ENCODE measurements at places on chromosomes 7 and 10. TPM values are rescaled to one million over a fixed set of nuclear protein-coding genes. Genes with fewer than 3 reads are reported as not detected.

- no peak for DNase-seq
These were observed 33.9 kb upstream of the ORC5 start for GRCh38 chr7:104241538-104242209.

GRCh38 chr10:48444861-48445841, 138.7 kb downstream of the MAPK8 start:
- DNase-seq, result peak; percentile 58

EPO gene
- not detected for total RNA-seq

HOXA1 gene
- total RNA-seq, result 0.75 TPM

SHOC2 gene
- total RNA-seq, result 58.4 TPM

DNA sequence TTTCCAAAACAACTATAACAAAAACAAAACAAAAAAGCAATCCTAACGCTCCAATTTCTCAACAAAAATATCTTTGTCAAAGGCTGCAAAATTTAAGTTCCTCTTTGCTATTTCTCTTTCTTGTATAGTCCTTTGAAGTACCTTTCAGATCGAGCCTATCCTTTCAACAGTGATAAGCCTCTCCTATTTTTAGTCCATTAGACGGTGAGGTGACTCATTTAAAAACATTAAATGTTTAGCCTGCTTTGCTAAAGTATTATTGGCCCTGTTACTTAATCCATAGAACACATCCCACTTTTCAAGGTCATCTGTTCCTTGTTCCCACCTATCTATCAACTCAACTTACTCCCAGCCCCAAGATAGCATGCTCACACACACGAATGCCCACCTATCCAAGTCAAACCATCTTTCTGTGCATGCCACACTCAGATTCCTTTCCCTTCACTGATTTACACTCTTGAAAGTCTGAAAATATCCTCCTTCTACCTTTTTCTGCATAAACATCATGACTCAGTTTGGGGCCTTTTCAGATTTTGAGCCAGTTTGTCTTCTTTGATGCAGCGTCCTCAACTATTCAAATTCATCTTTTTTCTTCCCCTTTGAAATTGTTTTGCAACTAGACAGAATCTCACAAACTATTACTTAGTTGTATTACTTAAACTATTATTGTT, 224.9 kb upstream of the TMEM229A start:
- no peak for DNase-seq

DNA sequence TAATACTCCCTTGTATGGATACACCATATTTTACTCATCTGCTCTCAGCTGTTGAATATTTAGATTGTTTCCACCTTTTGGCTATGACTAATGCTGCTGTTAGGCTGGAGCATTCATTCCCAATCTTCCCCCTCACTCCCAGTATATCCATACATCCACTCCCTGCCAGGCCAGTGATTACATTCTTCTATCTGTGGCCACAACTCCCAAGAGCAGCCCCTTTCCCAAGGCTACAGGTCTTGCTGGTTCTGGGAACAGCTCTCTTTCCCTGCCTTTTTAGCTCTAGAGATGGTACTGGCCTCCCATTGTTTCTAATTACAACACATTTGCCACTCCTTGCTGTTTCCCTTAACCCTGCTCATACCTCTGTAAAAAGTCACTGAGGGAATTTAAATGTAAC, 28.2 kb downstream of the SFR1 start:
- DNase-seq, result no peak

DNA sequence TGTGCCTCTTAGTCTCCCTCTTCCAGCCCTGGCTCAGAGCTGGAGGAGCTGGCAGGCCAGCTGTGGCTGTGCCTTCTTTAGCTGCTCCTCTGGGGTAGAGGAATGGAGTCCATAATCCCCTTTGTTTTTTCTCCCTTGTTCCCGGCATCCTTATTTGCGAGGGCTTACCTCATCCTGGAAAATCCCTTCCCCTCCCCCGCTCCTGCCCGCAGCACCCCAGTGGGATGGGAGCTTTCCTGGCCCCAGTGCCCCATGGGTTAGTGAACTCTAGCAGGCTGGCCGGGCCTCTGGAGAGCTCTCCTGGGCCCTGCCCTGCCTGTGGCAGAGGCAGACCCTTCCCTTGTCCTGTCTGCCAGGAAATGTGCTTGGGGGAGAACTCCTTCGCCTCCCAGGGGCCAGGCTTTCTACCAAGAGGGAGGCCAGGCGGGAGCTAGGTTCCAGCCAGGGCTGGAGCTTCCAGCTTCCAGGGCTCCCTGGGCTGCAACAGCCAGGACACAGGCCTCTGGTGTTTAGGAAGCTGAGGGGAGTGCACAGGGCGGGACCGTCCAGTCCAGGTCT, 16.5 kb upstream of the TRIM8 start:
- DNase-seq, result peak; percentile 75

DNA sequence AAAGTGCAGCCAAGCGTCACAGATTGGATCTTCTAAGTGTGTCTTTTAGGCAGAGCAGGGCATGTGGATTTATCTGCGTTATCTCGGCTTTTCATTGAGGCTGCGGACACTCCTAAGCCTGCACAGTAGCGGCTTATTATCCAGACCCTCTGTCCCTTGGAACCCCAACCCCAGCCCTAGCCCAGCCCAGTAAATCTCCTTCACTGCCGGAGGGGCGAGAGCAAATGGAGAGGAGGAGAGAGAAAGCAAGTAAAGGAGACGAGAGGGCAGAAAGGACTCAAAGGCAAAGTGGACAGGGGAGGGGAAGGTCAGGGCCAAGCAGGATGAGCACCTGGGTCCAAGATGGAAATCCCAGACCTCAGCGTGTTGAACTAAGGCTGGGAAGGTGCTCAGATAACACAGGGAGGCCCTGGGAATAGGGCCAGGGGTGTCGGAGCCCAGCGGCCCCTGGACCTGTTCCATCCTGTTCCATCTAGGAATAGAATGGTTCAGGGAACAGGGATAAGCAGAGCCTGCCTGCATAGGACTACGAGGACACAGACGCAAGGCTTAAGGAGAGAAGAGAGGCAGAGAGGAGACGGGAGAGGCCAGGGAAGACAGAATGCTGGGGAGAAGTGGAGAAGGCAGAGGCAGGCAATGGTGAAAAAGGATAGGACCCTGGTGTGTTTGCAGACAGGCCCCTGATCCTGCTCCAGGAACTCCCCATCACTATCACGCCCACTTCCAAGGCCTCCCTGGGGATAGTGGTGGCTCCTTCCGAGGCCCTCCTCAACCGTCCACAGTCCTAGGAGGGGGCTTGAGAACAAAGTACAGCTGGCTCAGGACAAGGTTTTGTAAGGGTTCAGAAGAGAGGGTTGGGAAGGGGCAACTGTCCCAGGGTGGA, 99.6 kb downstream of the CHST15 start:
- peak; percentile 51 for DNase-seq

DNA sequence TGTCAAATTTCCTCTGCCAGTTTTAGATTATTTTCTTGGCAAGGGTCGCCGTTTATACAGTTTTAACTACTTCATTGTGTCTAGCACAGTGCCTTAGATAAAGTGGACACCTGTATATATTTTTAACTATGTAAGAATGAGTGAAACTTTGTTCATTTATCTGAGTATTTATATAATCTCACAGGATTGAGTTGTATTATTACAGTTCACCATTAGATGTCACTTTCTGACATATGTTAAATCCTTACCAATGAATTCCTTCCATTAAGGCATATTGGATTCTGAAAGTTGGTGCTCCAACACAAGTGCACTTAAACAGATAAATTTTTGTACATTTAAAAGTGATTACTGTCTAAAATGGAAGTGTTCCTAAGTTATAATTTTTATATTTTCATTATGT, 43.0 kb downstream of the ZMYND11 start:
- DNase-seq, result no peak

- DNase-seq, result no peak
These were observed 5.0 kb downstream of the MXI1 start for GRCh38 chr10:110212119-110213006.

Measured in upper lobe of right lung (tissue), 1 donor.